Femur (tissue), 1 donor: ENCODE measurements at places on chromosomes 3 and 15.

DNA sequence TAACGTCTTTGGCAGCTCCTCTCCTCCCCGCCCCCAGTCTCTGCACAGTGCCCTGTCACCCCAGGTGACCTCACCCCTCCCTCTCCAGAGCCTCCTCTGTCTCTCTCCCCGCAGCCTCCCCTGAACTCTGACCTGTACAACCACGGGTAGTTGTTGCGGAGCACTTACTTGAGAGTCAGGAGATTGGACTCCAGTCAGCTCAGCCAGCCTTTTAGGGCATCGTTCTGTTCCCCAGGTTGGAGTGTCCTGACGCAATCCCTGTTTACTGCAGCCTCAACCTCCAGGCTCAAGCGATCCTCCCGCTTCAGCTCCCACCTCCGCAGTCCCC lies 177.7 kb downstream of the UACA start:
- no peak for DNase-seq

DNA sequence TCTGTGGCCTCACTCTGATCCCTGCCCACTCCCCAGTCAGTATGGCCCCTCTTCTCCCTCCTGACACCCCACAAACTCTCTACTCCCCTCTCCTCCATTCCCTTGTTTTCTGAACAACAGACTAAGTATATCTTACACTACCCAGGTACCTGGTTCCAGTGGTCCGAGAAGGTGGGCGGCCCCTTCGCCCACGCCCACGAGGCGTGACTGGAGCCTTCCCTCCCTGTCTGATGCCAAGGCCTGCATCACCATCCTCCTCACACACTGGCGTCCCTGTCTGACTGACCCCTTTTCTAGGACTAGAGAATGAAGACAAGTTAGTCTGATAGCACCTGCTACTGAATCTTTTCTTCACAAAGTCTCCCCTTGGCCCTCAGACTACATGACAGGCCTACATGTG lies 50.0 kb downstream of the TUBGCP4 start:
- DNase-seq = no peak

DNA sequence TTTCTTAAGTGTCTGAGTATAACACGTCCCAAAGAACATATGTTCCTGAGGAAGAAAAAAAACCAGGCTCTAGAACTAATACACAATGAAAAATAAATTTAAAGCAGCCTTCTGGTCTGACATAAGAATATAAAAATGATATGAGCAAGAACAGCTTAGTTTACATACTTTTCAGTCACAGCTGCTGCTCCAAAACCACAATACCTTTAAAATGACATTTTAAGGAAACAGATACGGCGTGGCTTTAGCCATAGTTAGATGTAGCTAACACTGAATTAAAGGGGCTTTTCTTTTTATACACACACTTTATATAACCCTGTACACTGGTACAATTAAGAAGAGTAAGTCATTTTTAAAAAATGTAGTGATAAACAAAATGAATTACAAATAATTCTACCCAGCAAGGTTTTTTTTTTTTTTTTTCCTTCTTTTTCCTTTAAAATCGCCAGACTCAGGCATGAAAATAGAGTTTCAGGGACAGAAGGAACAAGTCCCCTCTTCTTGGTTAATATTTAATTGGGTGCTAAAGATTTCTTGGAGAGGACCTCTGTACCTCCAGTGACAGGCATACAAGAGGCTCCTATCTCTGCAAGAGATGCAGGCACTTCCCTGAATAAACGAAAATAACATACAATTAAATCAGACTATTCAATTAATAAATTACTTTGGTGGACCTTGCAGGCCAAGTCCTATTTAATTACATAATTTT lies 265.6 kb downstream of the FOXP1 start:
- DNase-seq = no peak

- no peak for DNase-seq
Observed at GRCh38 chr3:113769551-113769950, 22.7 kb downstream of the ATP6V1A start.

GRCh38 chr3:37608061-37608702 lies 253.5 kb upstream of the CTDSPL start:
- DNase-seq = no peak

DNA sequence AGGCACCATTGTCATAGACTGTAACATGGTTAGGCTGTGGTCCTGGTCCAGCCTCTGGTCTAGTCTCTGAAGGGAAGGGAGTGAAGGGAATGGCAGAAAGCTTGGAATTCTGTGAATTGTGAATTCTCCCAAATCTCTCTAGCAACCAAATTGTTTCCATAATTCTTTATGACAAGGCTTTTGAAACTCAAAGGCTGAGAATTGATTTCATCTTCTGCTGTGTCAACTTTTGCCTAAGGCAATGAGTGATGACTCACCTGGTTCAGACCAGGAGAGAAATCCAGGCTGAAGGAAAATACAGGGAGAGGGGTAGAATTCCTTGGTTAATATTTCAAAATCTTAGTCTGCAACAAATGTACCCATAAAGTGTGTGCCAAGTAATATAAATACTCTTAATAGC lies 82.6 kb upstream of the ADPGK start:
- DNase-seq = no peak

- no peak for DNase-seq
Observed at GRCh38 chr15:73337187-73337586, 31.6 kb downstream of the HCN4 start.

GRCh38 chr3:33074217-33075067 lies 22.5 kb downstream of the GLB1 start:
- peak; percentile 51 for DNase-seq

- no peak for DNase-seq
Observed at GRCh38 chr15:101012326-101013200, 93.4 kb downstream of the LRRK1 start.

- DNase-seq = peak; percentile 51
Observed at GRCh38 chr3:14410503-14411165, 8.2 kb downstream of the SLC6A6 start.

DNA sequence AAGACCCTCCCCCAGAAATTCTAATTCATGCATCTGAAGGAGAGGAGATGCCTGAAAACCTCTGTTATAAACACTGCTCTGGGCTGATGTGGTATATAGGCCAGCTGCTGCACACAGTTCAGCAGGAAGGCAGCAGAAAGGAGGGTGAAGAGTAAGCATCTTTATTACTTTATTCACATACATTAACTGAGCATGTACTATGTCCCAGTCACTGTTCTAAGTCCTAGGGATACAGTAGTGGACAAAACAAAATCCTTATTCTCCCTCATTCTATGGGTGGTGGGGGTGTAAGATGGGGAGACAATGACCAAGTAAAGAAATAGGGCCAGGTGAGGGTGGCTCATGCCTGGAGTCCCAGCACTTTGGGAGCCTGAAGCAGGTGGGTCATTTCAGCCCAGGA lies 17.8 kb upstream of the CHRNB4 start:
- DNase-seq = no peak

- DNase-seq = no peak
Observed at GRCh38 chr15:42149493-42150218, 6.8 kb downstream of the PLA2G4F start.

DNA sequence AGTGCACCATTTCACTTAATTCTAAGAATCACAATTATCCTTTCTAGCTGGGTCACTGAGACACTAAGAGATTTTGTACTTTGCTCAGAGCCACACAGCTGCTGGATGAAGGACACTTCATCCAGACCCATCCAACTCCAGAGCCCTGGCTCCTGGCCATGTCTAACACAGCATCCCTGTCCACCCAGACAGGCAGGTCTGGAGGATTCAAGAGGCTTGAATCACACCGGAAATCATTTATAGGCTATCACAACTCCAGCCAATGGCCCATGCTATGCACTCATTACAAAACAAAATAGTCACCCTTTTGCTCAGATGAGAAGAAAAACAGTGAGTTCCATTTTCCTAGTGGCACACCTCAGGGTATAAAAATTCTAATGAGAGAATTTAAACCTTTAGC lies 198.2 kb upstream of the LMCD1 start:
- no peak for DNase-seq

- no peak for DNase-seq
Observed at GRCh38 chr3:171749124-171749523, 61.2 kb downstream of the PLD1 start.

DNA sequence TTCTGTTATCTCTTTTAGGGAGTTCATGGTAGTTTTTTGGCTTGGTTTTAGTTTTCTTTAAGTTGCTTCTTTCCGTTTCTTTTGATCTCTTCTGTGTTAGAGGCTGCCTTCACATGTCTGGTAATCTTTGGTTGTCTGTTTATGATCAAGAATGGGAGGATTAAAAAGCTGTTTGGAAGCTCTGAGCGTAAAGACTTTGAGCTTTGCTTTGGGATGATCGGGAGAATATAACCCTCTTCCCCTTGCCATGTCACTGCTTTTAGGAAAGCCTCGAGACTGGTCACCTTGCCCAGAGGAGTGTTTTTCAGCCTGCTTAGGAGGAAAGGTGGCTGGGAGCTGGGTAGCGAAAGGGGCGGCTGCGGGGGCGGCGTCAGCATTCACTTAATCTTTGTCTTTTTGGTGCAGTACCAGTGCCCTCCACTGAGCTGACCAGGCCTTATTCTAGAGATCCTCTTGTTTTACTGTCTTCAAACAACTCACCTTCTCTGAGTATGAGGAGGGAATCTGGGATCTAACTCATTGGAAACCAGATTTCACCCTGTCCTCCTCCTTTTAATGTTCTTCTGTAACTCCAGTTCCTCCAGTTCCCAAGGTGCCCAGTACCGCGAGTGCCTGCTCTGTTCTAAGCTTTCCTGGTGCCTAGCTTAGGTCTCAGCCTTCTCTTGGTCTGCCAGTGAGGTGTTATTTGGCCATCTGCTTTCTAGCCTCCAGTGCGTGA lies 15.5 kb downstream of the TATDN2 start:
- no peak for DNase-seq

DNA sequence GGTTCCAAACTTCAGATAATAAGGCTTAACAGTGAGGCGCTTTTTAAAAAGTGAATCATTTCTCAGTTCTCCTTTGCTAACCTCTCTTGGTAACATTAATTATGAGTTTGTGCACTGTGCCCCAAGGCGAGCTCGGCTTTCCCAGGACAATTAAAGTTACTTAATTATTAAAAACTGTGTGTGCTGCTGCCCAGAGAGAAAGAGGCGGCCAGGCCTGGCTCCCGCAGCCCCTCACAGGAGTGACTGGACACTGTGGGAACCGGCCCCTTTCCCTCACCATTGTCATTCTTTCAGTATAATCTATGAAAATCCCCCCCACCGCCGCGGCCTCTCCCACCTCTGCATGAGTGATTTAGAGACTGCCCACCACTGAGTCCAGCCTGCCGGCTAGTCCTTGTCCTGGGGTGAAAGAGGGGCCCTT lies 43.1 kb upstream of the HES1 start:
- DNase-seq = no peak

GRCh38 chr3:121992601-121993560 lies 29.2 kb downstream of the ILDR1 start:
- no peak for DNase-seq

DNA sequence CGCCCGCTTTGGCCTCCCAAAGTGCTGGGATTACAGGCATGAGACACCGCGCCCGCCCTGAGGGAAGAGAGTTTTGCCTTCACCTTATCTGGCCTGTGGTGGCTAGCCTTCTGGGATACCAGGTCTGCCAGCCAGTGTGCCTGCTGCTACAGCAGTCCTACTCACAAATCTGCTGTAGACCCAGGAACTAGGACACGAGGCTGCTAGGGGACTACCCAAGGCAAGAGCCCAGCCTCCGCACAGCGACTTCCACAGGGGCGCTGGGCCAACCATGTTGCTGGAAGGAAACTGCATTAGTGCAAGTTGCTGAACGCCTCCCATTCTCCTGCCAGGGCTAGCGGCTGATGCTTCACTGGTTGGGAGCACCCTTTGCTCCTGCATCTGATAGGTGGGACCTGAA lies 53.7 kb downstream of the DHX30 start:
- DNase-seq = no peak

DNA sequence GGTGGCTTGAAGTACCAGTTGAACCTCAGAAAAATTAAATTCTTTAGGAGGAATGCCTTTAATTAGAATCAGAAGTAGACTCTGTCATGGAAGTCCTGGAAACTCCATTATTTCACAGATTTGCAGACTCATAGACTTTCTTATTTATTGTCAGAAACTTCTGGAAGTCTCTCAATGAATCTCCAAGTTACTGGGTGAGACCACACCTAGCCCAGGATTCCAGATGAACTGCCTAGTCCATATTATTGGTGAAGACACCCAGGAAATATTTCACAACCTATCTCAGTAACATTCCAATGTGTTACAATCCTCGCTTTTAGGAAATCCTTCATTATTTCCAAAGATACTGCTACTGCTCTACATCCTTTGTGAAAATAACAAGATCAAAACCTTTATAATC lies 6.5 kb upstream of the THBS1 start:
- DNase-seq = no peak

DNA sequence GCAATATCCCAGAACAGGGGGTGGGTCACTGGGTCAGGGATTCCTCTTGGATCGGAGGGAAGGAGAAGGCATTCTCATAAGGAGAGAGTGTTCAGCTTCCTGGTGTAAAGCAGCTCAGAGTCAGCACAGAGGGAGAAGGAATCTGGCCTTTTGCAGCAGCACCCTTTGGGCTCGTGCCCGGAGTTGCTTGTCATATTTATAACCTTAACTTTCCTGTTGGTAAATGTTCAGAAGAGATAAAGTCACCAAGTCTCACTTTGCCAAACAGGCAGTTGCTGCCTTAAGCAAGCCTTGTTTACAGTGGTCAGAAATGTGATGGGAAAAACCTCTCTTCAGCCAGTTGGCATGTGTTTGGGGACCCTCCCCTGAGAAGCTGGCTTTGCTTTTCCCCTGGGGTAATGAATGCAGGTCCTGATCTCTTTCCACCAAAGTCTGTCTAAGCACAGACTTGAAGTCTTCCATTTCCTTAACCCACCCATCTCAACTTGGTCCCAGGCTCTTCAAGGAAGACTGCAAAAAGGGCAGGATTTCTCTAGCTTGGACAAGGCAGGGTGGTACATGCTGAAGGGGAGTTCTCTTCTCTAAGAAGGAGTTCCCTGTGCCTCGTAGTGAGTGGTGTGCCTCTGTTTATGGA lies 206.9 kb upstream of the BHLHE40 start:
- peak; percentile 50 for DNase-seq

DNA sequence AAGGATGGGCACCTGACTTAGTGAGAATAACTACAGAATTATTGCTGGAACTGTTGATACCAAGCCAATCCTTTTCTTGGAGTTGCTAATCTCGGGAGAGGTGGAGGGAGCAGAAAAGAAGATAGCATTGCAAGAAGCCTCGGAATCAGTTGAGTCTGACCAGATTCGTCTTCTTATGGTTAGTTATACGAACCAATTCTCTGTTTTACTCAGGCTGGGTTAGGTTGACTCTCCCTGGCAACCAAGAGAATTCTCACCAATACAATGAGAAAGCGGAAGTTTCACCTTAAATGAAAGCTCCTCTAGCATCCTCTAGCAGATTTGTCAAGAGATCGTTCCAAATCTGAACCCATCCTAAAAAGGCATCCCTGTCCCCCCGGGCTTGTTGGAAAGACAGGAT lies 43.5 kb upstream of the UBE2E1 start:
- no peak for DNase-seq

- peak; percentile 54 for DNase-seq
Observed at GRCh38 chr15:32861761-32862160, 144.0 kb downstream of the GREM1 start.

DNA sequence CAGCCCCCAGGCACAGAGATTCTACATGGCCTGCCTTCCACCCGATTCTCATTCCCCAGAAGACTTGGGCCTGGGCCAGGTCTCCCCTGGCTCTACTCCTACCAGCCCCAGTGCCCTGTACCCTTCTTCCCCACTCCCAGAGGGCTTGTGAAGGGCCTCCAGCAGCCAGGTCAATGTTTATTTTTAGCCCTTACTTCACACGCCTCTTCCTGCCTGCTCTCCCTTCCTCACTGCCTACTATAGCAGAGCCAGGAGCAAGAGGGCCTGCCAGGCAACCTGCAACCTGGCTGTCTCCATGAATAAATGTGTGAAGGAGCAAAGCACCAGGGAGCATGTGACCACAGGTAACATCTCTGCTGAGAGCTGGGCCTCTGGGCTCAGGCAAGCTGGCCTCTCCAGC lies 26.4 kb upstream of the APEH start:
- no peak for DNase-seq

- no peak for DNase-seq
Observed at GRCh38 chr3:72894976-72895552, 7.2 kb downstream of the GXYLT2 start.
